ENCODE measurements at places on chromosomes 5 and 9. TPM values are rescaled to one million over a fixed set of nuclear protein-coding genes. Genes with fewer than 3 reads are reported as not detected.

GRCh38 chr5:2739360-2740050 is 12.0 kb downstream of the IRX2 start:
- DNase-seq, result no peak

GRCh38 chr9:69970001-69970533 is 73.6 kb upstream of the MAMDC2 start:
- no peak for DNase-seq

DNA sequence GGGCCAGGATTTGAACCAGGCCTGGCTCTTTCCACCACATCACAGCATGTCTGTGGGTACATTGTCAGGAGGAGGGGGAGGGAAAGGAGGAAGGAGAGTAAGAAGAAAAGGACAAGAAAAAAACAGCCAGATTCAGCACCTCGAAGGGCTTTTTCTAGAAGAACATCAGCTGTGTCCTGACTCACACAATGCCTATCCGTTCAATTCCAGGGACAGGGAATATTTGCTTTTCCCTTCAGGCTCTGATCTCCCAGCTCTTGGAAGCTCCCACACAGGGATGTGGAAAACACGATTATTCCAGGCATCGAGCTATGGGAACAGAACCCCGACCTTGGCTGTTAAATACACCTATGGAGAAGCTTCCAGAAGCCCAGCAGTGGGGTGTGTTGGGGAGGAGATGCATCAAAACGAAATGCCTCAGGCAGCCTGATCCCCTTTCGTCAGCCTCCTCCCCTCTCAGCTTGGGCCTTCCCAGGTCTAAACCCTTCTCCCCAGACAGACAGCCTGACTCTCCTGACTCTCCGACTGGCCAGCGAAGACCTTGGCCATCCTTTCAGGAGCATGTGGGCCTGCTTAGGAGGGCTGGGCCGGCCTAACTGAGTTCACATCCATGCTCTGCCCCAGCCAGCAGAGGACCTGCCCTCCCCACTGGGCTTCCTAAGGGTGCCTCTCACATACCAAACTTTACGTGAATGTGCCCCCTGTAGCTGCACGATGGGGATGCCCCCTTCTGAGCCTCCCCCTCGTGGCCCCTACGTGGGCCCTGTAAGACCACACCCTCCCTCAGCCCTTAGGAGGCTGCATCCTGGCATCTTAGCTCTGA is 54.4 kb downstream of the NEURL1B start:
- peak; percentile 56 for DNase-seq

- no peak for DNase-seq
Observed at GRCh38 chr9:93194641-93195040, 10.7 kb downstream of the WNK2 start.

GRCh38 chr9:98869078-98869745 is 61.7 kb downstream of the GALNT12 start:
- DNase-seq, result no peak

DNA sequence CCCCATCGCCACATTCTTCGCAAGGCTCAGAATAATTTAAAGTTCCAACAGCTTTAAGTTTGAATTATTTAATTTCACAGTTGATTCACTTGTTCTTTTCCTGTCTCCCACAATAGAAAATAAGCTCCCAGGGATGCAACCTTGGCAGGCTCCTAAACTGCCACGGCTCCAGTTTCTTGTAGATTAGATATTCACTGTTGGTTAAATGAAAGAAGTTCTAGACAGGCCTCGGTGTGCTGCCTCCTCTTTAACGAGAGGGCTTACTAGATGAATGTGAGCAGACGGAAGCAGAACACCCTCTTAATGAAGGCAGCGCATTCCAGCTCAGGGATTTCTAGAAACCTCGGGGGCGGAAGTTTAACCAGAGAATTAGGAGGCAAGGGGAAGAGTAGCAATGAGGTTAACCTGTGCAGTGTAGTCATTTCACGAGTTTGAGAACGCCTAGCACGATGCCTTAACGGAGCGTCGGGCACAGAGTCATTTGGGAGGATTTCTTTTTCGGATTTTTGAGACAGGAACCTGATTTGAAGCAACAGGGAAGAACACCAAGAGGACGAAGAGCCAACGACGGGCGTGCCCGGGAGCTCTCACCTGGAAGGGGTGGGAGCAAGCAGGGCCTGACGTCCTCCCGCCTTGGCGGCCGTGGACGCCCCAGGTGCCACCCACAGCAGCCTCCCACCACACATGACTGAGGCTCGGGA is 637 bp upstream of the SMC5 start:
- no peak for DNase-seq

- no peak for DNase-seq
Observed at GRCh38 chr5:117405197-117405596, 830.6 kb upstream of the SEMA6A start.

- DNase-seq, result no peak
Observed at GRCh38 chr5:55036477-55036876, 12.4 kb downstream of the GZMK start.

DNA sequence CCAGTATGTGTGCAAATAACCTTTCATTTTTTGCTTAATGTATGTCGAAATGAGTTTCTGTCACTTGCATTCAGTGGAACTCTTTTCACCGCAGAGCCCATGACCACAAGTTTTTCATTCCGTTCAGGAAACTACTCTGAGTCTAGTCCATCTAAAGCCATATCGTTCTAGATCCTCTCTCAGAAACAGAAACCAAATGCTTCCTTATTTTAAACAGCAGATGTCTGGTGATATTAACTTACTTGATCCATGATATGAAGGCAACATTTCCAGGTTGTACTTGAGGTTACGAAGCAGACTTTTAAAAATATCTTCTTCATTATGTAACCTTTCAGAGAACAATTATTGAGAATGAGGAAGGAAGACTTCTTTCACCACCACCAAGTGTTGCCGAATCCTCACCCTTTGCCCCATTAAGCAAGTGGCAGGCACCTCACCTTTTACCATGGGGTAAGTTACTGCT is 72.4 kb upstream of the GNAQ start:
- DNase-seq, result no peak

- DNase-seq, result no peak
Observed at GRCh38 chr5:74623006-74623611, 17.4 kb downstream of the ENC1 start.

GRCh38 chr5:87195104-87195591 is 72.5 kb upstream of the RASA1 start:
- no peak for DNase-seq

The TSLP gene
- total RNA-seq, result 7.2 TPM

All from left ventricle myocardium superior (tissue), 1 donor.